ENCODE measurements at places on chromosomes 7 and 10.
A peak's percentile ranks its signal among the peaks of the same experiment; 100 is the strongest.

GRCh38 chr10:93199191-93199751 is 125.6 kb downstream of the CYP26A1 start:
- DNase-seq, result no peak

- no peak for DNase-seq
Measured at GRCh38 chr10:131609176-131609575, 291.6 kb upstream of the PPP2R2D start.

DNA sequence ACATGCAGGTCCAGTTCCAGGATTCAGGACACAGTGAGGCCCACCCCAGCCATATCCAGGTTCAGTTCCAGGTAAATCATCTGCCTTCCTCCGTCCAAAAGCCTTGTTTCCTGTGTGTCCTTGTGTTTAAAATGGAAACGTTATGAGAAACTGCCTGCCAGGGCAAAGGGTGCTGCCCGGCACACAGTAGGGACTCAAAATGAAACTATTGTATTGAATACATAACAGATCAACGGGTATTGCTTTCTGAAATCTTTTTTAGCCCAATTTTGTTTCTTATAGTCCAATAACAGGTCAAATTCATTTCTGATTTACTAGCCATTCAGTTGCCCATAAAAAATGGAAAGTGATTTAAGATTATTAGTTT is 115.5 kb downstream of the EGFR start:
- DNase-seq, result no peak

DNA sequence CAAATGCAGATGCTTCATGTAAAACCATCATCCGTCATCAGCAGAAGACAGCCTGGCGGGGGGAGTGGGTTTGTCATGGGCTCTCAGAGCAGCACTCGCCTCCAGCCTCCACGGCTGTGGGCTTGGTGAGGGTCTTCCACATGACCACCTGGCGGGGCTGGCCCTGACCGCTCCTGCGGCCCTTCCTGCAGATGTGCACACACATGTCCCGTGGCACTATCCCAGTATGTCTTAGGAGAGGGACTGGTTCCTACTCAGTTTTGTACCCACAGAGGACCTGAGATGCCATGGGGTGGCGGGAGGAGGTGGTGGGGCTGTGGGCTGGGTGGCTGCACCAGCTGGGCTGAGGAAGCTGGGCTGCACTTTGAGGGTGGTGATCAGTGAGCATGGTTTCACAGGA is 4.7 kb downstream of the IDI2 start:
- DNase-seq, result no peak

DNA sequence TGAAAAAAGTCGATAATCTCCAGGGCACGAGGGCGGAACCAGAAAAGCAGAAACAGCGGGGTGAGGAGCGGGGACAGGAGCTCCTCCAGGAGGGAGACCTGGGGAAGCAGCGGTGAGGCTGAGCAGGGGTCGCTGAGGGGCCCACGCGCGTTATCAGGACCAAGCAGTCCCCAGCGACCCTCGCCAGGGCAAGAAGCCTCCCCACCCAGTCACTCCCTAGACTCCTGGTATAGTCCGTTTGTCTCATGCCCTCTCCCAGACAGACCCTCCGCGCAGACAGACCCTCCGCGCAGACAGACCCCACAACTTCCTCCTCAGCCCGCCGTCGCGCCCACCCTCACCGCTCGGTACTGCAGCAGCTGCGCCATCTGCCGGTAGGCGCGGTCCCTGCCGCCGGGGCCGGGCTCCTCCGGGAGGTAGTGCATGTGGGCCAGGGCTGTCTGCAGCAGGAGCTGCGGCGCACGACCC is 6.3 kb downstream of the ATG9B start:
- DNase-seq, result peak; percentile 83

GRCh38 chr7:37212051-37212450 is 236.6 kb downstream of the ELMO1 start:
- DNase-seq, result no peak

- DNase-seq, result peak; percentile 61
Measured at GRCh38 chr7:44587843-44588711, 6.0 kb upstream of the TMED4 start.

- no peak for DNase-seq
Measured at GRCh38 chr7:129642871-129643549, 31.5 kb downstream of the NRF1 start.

- DNase-seq, result no peak
Measured at GRCh38 chr10:8455181-8455580, 400.7 kb downstream of the GATA3 start.

GRCh38 chr10:96973809-96974747 is 142.0 kb downstream of the LCOR start:
- DNase-seq, result no peak

- DNase-seq, result no peak
Measured at GRCh38 chr10:47374611-47375536, 9.2 kb downstream of the ZNF488 start.

- DNase-seq, result no peak
Measured at GRCh38 chr7:51633596-51633995, 317.0 kb upstream of the COBL start.

DNA sequence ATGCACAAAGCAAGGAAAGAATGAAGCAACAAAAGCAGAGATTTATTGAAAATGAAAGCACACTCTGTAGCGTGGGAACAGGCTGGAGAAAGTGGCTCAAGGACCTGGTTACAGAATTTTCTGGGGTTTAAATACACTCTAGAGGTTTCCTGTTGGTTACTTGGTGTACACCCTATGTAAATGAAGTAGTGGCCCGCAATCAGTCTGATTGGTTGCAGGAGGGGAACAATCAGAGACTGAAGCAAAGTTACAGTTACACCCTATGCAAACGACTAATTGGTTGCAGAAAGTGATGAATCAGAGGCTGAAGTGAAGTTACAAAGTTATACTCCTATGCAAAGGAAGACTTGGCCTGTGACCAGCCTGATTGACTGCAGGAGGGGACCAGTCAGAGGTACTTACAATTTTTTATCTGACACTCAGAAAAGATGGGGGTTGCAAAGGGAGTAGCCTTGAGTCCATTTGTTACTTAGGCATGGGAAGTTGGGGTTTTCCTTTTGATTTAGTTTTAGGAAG is 3.6 kb upstream of the MTPN start:
- DNase-seq, result peak; percentile 24

GRCh38 chr10:129415215-129416140 is 51.6 kb upstream of the MGMT start:
- DNase-seq, result no peak

GRCh38 chr7:91519241-91520158 is 255.3 kb downstream of the FZD1 start:
- no peak for DNase-seq

GRCh38 chr10:119316002-119316358 is 108.6 kb downstream of the GRK5 start:
- no peak for DNase-seq

- DNase-seq, result no peak
Measured at GRCh38 chr7:151586531-151587260, 67.0 kb upstream of the RHEB start.

DNA sequence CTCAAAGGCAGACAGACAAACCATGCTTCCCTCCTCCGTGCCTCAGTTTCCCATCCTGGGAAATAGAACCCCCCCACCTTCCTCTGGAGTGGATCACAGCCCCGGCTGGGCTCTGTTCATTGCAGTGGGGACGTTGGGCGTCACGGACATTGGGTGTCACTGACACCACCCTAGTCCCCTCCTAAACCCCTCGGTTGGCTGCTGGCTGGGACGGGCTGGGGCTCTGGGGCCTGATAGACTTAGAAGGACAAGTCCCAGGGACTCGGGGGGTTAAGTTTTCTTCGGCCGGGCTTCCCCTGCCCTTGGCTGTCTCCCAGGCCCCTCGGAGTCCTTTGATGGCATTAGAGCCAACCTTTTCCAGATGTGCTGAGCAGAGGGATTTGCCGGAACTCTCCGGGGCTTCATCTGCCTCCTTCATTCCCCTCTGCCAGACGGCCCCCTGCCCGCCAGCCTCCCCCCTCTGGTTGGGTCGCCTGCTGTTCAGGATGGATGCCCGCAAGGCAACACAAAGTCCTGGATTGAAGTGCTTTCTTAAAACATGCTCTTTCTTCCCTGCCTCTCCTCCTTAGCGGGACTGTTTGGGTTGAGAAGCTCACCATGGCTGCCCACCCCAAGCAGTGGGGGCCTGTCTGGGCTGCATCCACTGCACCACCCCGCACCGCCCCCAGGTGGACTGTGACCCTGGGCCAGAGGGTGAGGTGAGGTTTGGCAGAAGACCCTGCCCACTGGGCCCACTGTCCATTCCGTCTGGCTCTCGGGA is 73.0 kb downstream of the COL26A1 start:
- DNase-seq, result no peak

Measured in activated CD4-positive, alpha-beta T cell treated with anti-CD3 and anti-CD28 coated beads, Interleukin-2, amount 50 U/mL, for 1 hour (primary cell).